ENCODE measurements at places on chromosomes 2 and 18.

DNA sequence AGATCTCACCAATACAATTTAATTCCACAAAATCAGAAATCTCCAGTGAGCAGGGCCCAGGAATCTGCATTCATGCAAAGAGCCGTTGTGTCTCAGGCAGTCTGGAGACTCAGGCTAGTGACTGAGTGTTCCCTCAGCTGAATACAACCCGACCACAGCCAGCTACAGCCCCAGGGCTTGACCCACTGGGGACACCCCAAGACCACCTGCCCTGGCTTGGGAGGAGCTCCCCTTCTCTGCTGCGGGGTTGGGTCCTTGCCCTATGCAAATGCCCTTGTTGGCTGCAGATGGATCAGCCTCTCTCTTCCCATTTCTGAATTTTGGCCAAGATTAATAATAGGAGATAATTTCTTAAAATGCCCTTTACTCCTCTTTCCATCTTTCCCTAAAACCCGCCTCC lies 157.7 kb downstream of the TWIST2 start:
- no peak for DNase-seq

DNA sequence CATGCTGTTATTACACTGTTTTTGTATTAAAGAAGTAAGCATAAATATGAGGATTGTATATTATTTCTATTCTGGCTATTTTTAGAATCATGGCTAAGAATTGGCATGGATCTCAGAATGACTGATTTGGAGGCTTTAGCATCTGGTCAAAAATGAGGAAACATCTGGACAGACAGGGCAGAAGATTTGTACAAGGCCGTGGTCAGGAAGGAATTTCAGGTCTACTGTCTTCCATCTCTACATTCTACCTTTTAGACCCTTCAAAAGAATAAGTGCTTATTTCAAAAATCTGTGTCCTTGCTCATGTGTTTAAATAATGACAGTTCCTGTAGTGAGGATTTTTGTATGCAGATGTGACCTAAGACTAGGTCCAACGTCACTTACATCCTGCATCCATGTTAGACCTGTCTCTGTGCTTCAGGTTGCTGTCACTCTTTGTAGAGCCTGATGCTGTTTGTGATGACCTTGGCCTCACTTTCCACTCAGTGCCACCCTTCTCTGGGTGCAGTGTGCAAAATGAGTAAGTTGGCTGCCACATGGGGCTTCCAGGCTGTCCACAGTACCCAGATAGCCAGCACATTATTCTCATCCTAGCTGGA lies 54.7 kb upstream of the B3GNT2 start:
- DNase-seq, result no peak

DNA sequence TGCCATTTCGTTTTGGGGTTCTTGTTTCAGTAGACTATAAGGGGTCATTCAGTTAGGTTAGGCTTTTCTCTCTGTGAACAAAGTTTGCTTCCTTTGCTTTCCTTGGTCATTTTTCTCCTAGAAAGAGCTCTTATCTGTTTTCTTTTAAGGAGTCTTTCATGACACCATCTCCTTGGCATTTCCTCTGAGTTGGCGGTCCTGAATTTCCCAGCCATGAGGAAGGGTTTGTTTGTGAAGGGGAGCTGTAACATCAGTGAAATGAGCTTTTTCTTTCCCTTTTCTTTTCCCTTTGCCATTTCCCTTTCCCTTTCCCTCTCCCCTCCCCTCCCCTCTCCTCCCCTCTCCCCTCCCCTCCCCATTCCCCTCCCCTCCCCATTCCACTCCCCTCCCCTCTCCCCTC lies 61.7 kb downstream of the MAP4K4 start:
- DNase-seq, result no peak

GRCh38 chr2:24658531-24659202 lies 134.5 kb downstream of the PTRHD1 start:
- no peak for DNase-seq

GRCh38 chr18:12659904-12660605 lies 2.1 kb upstream of the SPIRE1 start:
- DNase-seq, result no peak

DNA sequence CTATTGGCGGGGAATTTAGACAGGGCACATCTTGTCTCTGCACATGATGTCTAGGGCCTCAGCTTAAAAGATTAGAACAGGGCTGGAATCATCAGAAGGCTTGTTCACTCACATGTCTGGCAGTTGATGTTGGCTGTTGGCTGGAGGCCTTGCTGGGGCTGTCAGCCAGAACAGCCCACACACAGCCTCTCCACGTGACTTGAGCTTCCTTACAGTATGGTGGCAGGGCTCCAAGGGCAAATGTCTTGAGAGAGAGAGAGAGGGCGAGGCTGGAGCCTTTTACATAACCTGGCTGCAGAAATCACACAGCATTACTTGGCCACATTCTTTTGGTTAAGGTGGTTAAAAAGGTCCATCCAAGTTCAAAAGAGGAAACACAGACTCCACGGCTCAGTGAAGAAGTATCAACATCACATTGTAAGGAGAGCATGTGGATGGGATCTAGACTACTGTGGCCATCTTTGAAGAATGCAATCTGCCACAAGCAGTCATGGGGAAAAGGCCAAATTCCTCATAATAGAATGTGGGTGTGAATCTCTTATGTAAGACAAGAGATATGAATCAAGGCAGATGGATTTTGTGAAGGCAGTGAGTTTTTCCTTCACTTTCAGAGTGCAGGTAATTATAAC lies 30.4 kb downstream of the SRSF7 start:
- DNase-seq, result no peak

- DNase-seq, result no peak
Observed at GRCh38 chr2:197356136-197356535, 45.6 kb upstream of the ANKRD44 start.

DNA sequence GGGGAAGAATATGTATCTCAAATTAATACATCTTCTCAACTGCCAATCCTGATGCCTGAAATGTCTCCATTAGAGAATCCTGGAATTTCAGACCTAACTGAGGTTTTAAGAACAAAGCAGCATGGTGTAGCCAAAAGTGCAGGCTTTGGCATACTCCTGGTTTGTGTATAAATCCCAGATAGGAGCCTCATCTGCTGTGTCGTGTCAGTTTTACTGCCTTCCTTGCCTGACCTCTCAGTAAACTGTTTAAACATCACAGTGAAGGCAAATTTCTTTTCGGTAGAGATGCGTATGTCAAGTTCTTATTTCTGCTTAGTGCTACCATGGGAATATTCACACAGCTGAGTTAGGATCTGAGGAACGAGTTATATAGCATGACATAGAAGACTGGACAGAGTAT lies 7.3 kb downstream of the SCG2 start:
- DNase-seq, result no peak

GRCh38 chr18:62370366-62370765 lies 45.3 kb downstream of the TNFRSF11A start:
- DNase-seq, result no peak

- DNase-seq, result no peak
Observed at GRCh38 chr2:179049203-179049545, 763 bp downstream of the CCDC141 start.

DNA sequence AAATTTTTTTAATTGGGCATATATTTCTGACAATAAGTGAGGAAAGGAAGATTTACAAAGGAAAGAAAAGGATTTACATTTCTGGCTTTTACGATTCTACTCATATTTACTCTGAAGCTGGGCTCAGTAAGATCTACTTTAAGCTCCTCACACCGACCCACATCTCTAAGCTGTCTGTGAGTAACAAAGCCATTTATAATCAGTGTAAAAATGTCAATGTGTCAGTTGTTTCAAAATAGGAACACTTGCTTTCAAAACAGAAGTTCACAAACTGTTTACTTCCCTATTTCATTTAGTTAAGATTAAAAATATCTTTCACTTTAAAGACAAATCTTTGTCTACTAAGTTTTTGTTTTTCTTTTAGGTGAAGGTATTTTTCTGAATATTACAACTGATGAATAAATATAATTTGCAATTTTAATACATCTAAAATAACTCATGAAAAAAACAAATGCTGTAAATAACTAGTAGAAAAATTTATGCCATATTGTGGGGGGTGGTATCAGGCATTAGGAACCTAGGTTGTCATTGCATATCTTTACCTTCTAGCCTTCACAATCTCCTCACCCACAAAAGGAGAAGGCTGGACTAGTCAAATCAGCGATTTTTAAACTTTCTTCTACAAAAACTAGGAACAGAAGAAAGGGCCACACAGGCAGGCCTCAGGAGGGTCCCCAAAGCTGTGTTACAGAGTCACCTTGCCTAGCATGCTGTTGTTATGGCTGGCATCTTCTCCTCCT lies 64.5 kb downstream of the TMEM131 start:
- DNase-seq, result no peak

- no peak for DNase-seq
Observed at GRCh38 chr18:50849419-50849821, 29.5 kb upstream of the ME2 start.

DNA sequence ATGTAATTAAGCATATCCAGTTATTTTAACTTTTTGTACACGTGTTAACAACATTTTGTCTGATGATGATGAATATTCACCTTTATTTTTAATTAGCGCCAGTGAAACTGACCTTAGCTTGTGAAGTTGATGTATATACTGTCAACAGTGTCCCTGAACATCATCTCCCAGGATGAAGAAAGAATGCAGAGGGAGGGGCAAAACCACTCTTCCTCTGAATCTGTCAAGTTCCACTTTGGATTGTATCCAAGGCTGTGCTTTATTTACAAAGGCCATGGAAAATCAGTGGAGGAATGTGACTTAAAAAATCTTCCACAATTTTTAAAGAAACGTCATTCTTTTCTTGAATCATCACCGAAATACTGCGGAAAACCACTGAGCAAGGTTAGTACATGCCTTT lies 4.5 kb upstream of the RMDN2 start:
- DNase-seq, result no peak

GRCh38 chr2:168453404-168453803 lies 2.7 kb upstream of the CERS6 start:
- no peak for DNase-seq

GRCh38 chr18:75727456-75727855 lies 300.0 kb upstream of the SMIM21 start:
- no peak for DNase-seq

DNA sequence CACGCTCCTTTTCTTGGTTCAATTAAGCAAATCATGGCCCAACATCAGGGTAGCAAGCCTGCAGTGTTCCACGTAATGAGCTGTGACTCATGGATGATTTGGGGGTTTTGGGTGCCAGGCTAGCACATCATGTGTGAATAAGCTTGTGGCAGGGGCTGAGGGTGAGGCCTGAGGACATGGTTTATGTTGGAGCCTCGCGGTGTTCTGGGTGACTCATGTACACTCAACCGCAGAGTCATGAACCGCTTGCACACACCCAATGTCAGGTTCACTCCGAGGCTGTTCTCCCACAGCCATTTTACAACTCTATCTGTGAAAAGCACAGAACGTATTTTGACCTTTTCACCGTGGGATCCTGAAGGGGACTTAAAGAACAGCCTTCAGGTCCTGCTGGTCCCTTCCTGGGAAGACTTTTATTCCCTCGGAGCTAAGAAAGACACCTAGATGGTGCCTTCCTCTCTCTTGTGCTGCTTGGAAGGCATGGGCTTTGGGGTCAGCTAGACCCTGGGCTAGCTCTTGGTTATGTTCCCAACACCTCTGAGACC lies 139.9 kb upstream of the ZEB2 start:
- no peak for DNase-seq

DNA sequence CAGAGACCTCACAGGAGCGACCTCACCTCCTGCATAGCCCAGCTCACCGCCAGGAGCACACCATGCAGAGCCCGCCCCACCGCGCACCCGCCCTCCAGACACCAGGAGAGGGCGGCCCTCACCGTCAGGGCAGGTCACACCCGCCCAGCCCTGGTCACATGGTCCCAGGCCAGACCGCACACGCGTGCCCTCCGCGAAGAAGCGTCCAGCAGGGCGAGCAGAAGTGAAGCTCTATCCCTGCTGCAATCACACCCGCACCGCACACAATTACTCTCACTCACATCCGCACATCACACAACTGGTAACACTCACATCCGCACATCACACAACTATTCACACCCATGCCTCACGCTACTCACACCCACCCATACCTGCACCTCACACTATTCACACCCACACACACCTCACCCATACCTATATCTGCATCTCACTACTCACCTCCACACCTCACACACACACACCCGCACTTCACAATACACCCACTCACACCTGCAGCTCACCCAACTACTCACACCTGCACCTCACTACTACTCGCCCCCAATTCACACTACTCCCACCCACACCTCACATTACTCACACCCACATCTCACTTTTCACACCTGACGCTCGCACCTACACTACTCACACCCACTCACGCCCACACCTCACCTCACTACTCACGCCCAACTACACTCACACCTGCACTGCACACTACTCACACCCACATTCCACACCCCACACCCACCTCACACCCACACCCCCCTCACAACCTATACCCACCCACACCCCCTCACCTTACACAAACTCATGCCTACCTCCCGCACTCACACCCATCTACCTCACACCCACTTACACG lies 242.0 kb downstream of the HDAC4 start:
- DNase-seq, result no peak

GRCh38 chr2:216287251-216287650 lies 85.0 kb downstream of the MARCHF4 start:
- no peak for DNase-seq

DNA sequence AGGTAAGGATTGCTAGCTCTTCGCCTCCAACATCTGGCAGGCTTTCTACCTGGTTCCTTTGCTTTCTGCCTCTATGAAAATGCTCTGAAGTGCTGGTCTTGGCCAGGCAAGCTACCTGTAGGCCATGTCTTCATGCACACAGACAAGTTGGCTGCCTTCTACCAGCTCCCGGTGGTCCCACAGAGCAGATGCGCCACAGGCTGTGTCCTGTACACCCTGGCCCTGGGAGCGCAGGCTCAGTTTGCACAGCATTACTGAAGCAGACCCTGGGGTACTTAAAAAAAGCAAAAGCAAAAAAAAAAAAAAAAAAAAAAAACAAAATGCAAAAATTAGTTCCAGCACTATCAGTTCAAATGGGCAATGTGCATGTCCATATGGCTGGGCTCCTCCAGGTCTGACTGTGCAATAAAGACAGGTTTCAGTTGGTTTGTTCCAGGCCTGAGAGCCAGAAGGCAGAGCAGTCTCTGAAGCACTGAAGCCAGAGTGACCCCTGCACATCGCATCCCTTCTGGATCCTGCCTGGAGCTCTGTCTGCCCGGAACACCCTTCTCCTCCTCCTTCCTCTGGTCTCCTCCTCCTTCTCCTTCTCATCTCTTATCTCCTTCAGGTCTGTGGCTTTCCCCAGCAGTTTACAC lies 288.0 kb upstream of the REV1 start:
- DNase-seq, result no peak

GRCh38 chr2:236507393-236508085 lies 62.1 kb upstream of the ACKR3 start:
- peak; percentile 32 for DNase-seq

All from activated gamma-delta T cell (primary cell).